ENCODE measurements at places on chromosomes 4 and X. TPM values are rescaled to one million over a fixed set of nuclear protein-coding genes. Genes with fewer than 3 reads are reported as not detected.

GRCh38 chr4:38203609-38204008, 243.4 kb downstream of the PTTG2 start:
- H3K4me3 ChIP-seq: no peak overlapping the region
- H3K4me1 ChIP-seq: no peaks in the 10 kb centered on the region
- H3K27me3 ChIP-seq: no peaks in the 10 kb centered on the region

DNA sequence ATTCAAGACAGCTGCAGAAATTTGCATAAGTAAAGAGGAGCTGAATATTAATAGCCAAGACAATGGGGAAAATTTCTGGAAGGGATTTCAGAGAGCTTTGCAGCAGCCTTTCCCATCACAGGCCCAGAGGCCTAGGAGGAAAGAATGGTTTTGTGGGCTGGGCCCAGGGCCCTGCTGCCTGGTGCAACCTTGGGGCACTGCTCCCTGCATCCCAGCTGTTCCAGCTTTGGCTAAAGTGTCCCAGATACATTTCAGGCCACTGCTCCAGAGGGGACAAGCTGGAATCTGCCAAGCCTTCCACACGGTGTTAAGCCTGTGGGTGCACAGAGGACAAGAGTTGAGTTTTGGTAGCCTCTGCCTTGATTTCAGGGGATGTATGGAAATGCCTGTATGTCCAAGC, 185.6 kb upstream of the SFRP2 start:
- no peak overlapping the region for H3K4me3 ChIP-seq
- no peaks in the 10 kb centered on the region for H3K36me3 ChIP-seq
- no peaks in the 10 kb centered on the region for H3K4me1 ChIP-seq
- no peak overlapping the region for H3K27ac ChIP-seq
- no peak for DNase-seq

DNA sequence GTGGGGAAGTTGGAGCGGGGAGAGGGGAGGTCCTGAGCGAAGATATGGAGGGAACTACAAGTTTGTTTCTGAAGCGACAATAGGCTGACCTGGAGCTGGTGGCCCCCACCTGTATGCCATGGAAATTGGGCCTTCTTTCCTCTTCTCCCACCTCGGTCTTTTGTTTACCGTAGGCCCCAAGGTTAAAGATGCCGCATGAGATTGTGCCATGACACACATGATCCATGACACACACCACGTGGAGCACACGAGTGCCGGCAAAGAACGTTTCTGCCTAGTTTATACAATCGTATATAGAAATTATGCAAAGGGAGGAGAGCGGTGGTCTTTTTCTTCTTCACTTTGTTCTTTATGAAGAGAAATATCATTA, 408 bp downstream of the TMEM33 start:
- peak; percentile 24 for DNase-seq
- H3K36me3 ChIP-seq: peaks cover 16% of the 10 kb centered on the region
- no peaks in the 10 kb centered on the region for H3K27me3 ChIP-seq

DNA sequence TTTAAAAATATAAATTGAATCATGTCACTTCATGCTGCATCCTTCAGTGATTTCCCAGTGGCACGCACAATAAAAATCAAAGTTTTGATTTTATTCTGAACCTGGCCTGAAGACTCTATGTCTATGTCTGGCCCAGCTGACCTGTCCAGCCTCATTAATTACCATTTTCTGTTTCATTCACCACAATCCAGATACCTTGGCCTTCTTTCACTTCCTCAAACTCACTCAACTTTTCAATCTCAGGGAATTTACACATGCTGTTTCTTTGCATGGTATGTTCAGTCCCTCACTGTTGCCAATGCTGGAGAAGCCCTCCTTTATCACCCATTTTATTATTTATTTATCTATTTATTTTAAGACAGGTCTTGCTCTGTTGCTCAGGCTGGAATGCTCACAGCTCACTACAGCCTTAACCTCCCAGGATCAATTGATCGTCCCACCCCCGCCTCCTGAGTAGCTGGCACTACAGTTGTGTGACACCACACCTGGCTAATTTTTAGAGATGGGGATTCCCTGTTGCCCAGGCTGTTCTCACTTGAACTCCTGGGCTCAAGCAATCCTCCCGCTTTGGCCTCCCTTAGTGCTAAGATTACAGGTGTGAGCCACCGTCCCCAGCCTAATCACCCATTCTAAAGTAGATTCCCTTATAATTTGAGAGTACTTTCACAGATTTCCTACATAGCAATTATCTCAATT, 43.1 kb downstream of the ZGRF1 start:
- H3K27ac ChIP-seq: no peak overlapping the region
- no peak for DNase-seq
- H3K27me3 ChIP-seq: no peaks in the 10 kb centered on the region
- H3K4me3 ChIP-seq: no peak overlapping the region

Gene GUCY1A1
- total RNA-seq: 1.9 TPM

Gene HSD17B13
- total RNA-seq: 0.52 TPM

DNA sequence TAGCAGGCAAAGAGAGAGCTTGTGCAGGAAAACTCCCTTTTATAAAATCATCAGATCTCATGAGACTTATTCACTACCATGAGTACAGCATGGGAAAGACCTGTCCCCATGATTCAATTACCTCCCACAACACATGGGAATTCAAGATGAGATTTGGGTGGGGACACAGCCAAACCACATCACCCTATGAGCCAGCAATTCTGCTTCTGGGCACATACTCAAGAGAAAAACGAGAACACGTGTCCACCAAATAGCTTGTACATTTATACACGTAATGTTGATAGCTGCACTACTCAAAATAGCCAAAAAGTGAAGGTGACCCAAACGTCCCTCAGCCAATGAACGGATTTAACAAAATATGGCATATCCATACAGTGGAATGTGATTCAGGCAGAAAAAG, 94.5 kb upstream of the DHRSX start:
- no peak for DNase-seq
- peaks cover 1% of the 10 kb centered on the region for H3K36me3 ChIP-seq
- H3K27ac ChIP-seq: no peak overlapping the region
- H3K4me1 ChIP-seq: peaks cover 4% of the 10 kb centered on the region
- H3K4me3 ChIP-seq: no peak overlapping the region

Gene KIF4A
- total RNA-seq: 0.42 TPM

DNA sequence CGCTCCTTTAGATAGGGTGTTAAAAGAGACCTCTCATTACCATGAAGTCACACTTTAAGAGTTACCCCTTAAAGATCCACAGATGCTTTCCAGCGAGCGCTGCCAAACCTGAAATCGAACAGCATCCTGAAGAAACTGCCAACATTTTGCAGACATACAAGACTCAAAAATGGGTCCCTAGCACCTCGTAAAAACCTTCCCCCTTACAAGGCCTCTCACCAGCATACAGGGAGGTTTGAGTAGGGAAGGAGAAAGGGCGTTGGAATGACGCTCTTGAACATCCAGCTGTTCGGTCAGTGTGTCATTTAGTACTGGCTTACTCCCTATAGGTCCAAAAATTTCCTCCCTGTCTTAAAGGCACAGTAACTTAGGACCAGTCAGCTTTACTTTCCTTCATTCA, 45.3 kb upstream of the PGRMC1 start:
- no peaks in the 10 kb centered on the region for H3K27me3 ChIP-seq
- H3K27ac ChIP-seq: no peak overlapping the region
- no peaks in the 10 kb centered on the region for H3K4me1 ChIP-seq
- DNase-seq: no peak
- H3K36me3 ChIP-seq: no peaks in the 10 kb centered on the region

DNA sequence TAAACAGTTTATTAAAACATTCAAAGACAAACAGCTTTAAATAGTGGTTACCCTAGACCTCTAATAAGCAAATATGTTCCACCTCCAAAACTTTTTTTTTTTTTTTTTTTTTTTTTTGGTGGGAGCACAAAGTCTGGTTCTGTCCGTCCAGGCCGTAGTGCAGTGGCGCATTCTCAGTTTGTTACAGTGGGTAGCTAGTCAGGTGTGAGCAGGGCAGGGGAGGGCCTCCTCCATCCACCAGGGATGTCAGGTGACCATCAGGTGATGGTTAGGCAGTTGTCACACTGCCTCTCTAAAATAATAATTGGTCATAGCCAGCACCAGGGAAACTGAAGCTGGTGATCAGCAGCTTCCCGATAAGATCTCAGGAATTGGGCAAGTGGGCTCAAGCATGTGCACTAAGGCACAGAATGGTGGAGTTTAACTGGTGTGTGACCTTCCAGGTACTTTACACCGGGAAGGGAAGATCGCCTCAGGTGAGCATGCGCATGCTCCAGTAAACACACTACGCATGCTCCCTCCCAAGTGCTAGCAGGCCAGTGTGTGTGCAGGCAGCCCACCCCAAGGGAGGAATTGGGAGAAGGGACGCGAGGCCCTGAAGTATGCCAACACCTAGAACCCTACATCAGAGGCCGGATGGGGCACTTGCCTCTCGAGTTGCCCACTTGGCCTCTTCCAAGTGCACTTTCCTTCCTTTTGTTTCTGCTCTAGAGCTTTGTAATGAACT, 27.2 kb downstream of the TNIP2 start:
- no peak overlapping the region for H3K27ac ChIP-seq
- H3K27me3 ChIP-seq: no peaks in the 10 kb centered on the region
- peaks cover 31% of the 10 kb centered on the region for H3K36me3 ChIP-seq
- no peak for DNase-seq
- peaks cover 8% of the 10 kb centered on the region for H3K4me1 ChIP-seq
- no peak overlapping the region for H3K4me3 ChIP-seq

GRCh38 chrX:42020225-42020624, 96.9 kb upstream of the CASK start:
- H3K4me3 ChIP-seq: peak overlapping the region; percentile 19
- no peak for DNase-seq
- H3K36me3 ChIP-seq: no peaks in the 10 kb centered on the region
- H3K27ac ChIP-seq: no peak overlapping the region

Gene AVPR2
- not detected for total RNA-seq

- H3K4me3 ChIP-seq: no peak overlapping the region
- no peaks in the 10 kb centered on the region for H3K36me3 ChIP-seq
- no peaks in the 10 kb centered on the region for H3K27me3 ChIP-seq
Measured at GRCh38 chr4:182866746-182867145, 50.4 kb downstream of the DCTD start.

Gene SSX2B
- total RNA-seq: not detected

- peaks cover 6% of the 10 kb centered on the region for H3K4me1 ChIP-seq
- no peak overlapping the region for H3K4me3 ChIP-seq
- DNase-seq: no peak
- no peak overlapping the region for H3K27ac ChIP-seq
- H3K27me3 ChIP-seq: no peaks in the 10 kb centered on the region
- H3K36me3 ChIP-seq: no peaks in the 10 kb centered on the region
Measured at GRCh38 chr4:10186228-10187214, 69.9 kb upstream of the WDR1 start.

DNA sequence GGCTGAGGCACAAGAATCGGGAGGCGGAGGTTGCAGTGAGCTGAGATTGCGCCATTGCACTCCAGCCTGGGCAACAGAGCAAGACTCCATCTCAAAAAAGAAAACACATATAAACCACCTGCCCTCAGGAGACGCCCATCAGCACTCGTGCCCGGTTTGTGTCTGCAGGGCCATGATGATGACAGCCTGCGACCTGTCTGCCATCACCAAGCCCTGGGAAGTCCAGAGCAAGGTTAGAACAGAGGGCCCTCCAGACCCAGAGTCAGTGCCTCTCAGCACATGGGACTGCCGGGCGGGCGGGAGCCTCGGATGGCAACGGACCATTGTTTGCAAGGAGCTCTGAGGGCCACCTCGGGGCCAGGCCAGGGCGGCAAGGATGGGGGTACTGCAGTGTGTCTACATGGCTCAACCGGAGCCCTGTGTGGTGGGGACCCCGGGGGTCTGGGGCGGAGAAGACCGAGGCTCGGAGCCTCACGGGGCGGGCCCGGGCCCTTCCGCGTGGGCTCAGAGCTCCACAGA, 9.3 kb downstream of the ATP5ME start:
- H3K4me1 ChIP-seq: peaks cover 8% of the 10 kb centered on the region
- H3K27me3 ChIP-seq: no peaks in the 10 kb centered on the region
- no peak overlapping the region for H3K27ac ChIP-seq
- no peaks in the 10 kb centered on the region for H3K36me3 ChIP-seq

Gene HS6ST2
- not detected for total RNA-seq

All from CD4-positive, CD25-positive, alpha-beta regulatory T cell (primary cell).